Mucosa of gallbladder (tissue), 1 donor: ENCODE measurements at places on chromosomes 7 and 10. TPM values are rescaled to one million over a fixed set of nuclear protein-coding genes. Genes with fewer than 3 reads are reported as not detected.

PKD2L1 gene
- total RNA-seq, result not detected

GNGT1 gene
- total RNA-seq, result not detected

GRCh38 chr10:132714096-132714985 lies 71.6 kb downstream of the NKX6-2 start:
- peak; percentile 45 for DNase-seq

DNA sequence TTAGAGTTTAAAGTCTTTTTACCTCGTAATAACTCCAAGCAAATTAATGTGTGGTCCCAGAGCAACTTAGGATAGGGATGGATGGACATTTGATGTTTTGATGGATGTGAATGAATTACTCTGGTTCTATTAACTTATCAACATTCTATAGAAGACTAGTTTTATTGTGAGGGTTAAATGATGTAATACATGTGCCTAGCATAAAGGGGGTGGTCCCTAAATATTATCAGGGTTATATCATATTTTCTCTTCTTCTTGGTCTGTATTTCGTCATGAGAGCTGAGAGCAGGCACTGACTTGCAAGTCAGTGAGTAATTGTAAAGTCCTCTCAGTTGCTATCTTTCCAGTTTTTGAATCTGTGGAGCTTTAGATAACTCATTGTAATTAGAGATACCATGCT lies 219.3 kb downstream of the GATA3 start:
- DNase-seq, result no peak

GRCh38 chr10:66931340-66931948 lies 5.6 kb downstream of the LRRTM3 start:
- no peak for DNase-seq

GRCh38 chr10:132804785-132805426 lies 19.0 kb upstream of the NKX6-2 start:
- no peak for DNase-seq
